ENCODE measurements at places on chromosomes 6 and 20. TPM values are rescaled to one million over a fixed set of nuclear protein-coding genes. Genes with fewer than 3 reads are reported as not detected.

The BCAS4 gene
- total RNA-seq = 1.1 TPM

GRCh38 chr6:149211046-149211571, 106.4 kb upstream of the TAB2 start:
- no peaks in the 10 kb centered on the region for H3K36me3 ChIP-seq
- no peak overlapping the region for H3K4me3 ChIP-seq
- no peaks in the 10 kb centered on the region for H3K4me1 ChIP-seq
- H3K27ac ChIP-seq = no peak overlapping the region

The CLVS2 gene
- total RNA-seq = 0.19 TPM

DNA sequence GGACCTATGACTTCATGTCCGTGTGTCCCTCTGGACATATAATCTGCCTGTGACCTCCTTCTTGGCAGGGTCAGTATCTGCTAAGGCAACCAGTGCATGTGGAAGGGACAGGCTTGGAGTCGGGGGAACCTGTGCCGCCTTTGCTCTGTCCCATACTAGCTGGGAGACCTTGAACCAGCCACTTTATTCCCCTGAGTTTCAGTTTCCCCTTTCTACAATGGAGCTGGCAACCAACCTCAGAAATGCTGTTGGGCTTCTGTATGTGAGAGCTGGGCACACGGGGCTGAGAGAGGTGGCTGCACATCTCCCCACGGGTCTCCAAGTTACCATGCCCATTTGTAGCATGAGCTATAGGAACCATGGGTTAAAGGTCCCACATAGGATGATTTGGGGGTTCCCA, 53.8 kb downstream of the CD40 start:
- H3K27me3 ChIP-seq = peaks cover 24% of the 10 kb centered on the region
- no peaks in the 10 kb centered on the region for H3K36me3 ChIP-seq
- H3K4me1 ChIP-seq = no peaks in the 10 kb centered on the region
- no peak overlapping the region for H3K4me3 ChIP-seq

GRCh38 chr6:37699887-37700619, 2.4 kb upstream of the MDGA1 start:
- H3K27ac ChIP-seq = no peak overlapping the region
- H3K36me3 ChIP-seq = no peaks in the 10 kb centered on the region
- H3K4me3 ChIP-seq = no peak overlapping the region
- peaks cover 7% of the 10 kb centered on the region for H3K4me1 ChIP-seq
- no peak for DNase-seq

- H3K4me3 ChIP-seq = no peak overlapping the region
- H3K27me3 ChIP-seq = no peaks in the 10 kb centered on the region
- no peaks in the 10 kb centered on the region for H3K4me1 ChIP-seq
- DNase-seq = no peak
Measured at GRCh38 chr6:131917318-131917717, 33.9 kb downstream of the CCN2 start.

- H3K36me3 ChIP-seq = no peaks in the 10 kb centered on the region
- H3K27me3 ChIP-seq = no peaks in the 10 kb centered on the region
- no peak for DNase-seq
- H3K4me3 ChIP-seq = no peak overlapping the region
- H3K4me1 ChIP-seq = no peaks in the 10 kb centered on the region
Measured at GRCh38 chr6:90656325-90656724, 69.5 kb upstream of the MAP3K7 start.

DNA sequence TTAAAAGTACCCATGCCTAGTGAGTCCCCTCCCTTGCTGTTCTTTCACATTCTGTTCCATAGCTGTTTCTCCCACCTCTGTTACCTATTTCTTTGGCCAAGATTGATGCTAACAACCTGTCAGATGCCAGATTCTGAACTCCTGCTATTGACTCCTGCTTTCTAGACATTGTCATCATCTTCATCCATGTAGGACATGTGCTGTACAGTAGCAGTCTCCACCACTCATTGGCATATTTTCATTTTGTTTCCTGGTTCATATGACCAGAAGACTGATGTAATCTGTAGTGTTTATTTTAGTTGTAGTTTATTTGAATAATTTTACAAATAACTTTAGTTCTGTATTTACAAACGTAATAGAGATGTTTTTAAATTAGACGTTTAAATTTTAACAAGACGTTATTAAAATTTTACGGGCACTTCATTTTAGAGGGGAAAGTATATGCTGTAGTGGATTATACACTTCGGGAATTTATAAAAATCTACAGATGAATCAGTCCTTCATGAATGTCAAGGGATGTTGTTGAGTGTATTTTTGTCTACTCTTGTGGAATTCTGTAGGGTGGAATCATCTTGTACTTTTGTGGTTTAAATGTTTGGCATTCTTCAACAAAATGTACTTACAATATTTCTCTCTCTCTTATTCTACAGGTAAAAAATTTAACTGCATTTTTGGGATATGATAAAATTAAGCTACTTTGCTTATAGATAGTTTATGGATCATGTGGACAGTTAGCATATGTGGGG, 34.1 kb downstream of the TRMT11 start:
- H3K27me3 ChIP-seq = no peaks in the 10 kb centered on the region
- no peak overlapping the region for H3K27ac ChIP-seq
- H3K36me3 ChIP-seq = no peaks in the 10 kb centered on the region
- no peak overlapping the region for H3K4me3 ChIP-seq

The CGA gene
- total RNA-seq = not detected

The BACH2 gene
- total RNA-seq = 1.2 TPM

DNA sequence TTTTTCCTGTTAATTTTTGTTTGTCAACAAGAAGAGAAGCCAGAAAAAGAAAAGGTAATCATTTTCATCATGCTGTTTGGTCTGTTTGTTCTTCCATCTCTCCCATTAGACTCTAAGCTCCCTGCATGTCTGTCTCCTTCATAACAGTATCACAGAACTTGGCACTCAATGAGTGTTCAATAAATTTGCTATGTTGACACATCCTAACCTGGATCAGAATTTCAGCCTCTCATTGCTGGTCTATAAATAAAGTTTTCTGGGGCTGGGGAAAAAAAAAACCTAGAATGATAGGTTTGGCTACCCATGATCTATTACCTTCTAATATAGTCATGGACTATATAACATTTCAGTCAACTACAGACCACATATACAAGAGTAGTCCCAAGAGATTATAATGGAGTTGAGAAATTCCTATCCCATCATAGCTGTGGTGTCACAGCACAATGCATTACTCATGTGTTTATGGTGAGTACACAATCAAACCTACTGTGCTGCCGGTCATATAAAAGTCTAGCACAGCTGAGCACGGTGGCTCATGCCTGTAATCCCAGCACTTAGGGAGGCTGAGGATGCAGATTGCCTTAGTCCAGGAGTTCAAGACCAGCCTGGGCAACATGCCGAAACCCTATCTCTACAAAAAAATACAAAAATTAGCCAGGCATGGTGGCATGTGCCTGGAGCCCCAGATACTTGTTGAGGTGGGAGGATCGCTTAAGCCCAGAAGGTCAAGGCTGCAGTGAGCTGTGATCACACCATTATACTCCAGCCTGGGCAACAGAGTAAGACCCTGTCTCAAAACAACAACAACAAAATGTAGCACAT, 5.9 kb downstream of the NUDT3 start:
- DNase-seq = no peak
- no peaks in the 10 kb centered on the region for H3K4me1 ChIP-seq
- no peaks in the 10 kb centered on the region for H3K36me3 ChIP-seq
- H3K27me3 ChIP-seq = no peaks in the 10 kb centered on the region
- H3K4me3 ChIP-seq = no peak overlapping the region

DNA sequence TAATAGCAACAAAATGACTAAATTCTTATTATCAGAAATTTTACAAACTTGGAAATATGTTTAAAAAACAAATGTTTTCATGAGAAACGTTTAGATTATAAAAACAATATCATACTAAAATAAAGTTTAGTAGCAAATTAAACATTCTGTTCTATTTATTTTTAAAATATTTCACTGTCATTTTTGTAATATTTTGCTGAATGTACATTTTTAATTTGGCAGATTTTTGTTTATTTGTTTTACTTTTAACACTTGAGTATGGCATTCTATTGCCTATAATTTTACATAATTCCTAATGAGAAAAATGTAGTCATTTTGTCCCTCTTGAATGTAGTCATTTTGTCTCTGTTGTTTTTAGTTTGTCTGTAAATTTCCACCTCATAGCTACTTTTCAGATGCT, 1400.2 kb downstream of the GRIK2 start:
- no peaks in the 10 kb centered on the region for H3K4me1 ChIP-seq
- no peak overlapping the region for H3K4me3 ChIP-seq
- no peaks in the 10 kb centered on the region for H3K36me3 ChIP-seq
- H3K27ac ChIP-seq = no peak overlapping the region
- no peak for DNase-seq

GRCh38 chr6:124200661-124201060, 397.0 kb downstream of the NKAIN2 start:
- no peak overlapping the region for H3K27ac ChIP-seq
- H3K4me3 ChIP-seq = no peak overlapping the region
- no peaks in the 10 kb centered on the region for H3K36me3 ChIP-seq
- no peaks in the 10 kb centered on the region for H3K4me1 ChIP-seq
- no peak for DNase-seq

- H3K27me3 ChIP-seq = no peaks in the 10 kb centered on the region
- no peak for DNase-seq
- no peak overlapping the region for H3K4me3 ChIP-seq
- no peaks in the 10 kb centered on the region for H3K36me3 ChIP-seq
Measured at GRCh38 chr6:12977206-12977605, 260.6 kb downstream of the PHACTR1 start.

- H3K27me3 ChIP-seq = no peaks in the 10 kb centered on the region
- no peaks in the 10 kb centered on the region for H3K4me1 ChIP-seq
- no peak for DNase-seq
- H3K27ac ChIP-seq = no peak overlapping the region
Measured at GRCh38 chr6:88750936-88751335, 212.5 kb downstream of the RNGTT start.

- H3K4me3 ChIP-seq = no peak overlapping the region
- no peak for DNase-seq
- H3K4me1 ChIP-seq = no peaks in the 10 kb centered on the region
- no peaks in the 10 kb centered on the region for H3K27me3 ChIP-seq
- no peak overlapping the region for H3K27ac ChIP-seq
Measured at GRCh38 chr6:34233867-34234266, 2.8 kb upstream of the HMGA1 start.

DNA sequence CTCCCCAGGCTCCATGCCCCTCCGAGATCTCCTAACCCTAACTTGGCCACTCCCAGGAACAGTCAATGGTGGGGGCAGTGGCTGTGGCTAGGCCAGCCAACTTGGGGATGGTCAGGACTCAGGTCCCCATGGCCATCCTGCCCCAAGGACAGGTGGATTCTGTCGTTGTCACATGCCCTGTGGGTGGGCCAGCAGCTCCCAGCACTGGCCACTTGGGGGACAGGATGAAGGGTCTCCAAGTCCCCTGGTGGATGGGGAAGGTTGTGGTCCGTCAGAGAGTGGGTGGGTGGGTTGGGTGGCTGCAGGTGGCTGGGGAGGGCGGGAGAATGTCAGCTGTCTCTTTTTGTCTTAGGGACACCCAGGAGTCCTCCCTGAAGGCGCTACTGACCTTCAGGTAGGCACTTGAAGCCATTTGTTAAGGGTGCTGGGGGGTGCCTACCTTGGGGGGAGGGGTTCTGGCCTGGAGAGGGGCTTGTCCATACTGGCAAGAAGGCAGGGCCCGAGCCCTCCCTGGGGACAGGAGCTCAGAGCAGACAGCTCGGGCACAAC, 5.5 kb downstream of the COL9A3 start:
- no peak overlapping the region for H3K27ac ChIP-seq
- no peak overlapping the region for H3K4me3 ChIP-seq
- H3K36me3 ChIP-seq = no peaks in the 10 kb centered on the region

The HLA-DQB2 gene
- total RNA-seq = 0.40 TPM

GRCh38 chr6:41467061-41467460, 79.1 kb upstream of the FOXP4 start:
- H3K27ac ChIP-seq = no peak overlapping the region
- H3K4me3 ChIP-seq = no peak overlapping the region
- peaks cover 20% of the 10 kb centered on the region for H3K27me3 ChIP-seq
- H3K4me1 ChIP-seq = peaks cover 4% of the 10 kb centered on the region
- H3K36me3 ChIP-seq = no peaks in the 10 kb centered on the region

GRCh38 chr20:25706793-25707192, 10.1 kb upstream of the ZNF337 start:
- no peak for DNase-seq
- H3K27me3 ChIP-seq = no peaks in the 10 kb centered on the region
- no peak overlapping the region for H3K4me3 ChIP-seq
- no peaks in the 10 kb centered on the region for H3K4me1 ChIP-seq

DNA sequence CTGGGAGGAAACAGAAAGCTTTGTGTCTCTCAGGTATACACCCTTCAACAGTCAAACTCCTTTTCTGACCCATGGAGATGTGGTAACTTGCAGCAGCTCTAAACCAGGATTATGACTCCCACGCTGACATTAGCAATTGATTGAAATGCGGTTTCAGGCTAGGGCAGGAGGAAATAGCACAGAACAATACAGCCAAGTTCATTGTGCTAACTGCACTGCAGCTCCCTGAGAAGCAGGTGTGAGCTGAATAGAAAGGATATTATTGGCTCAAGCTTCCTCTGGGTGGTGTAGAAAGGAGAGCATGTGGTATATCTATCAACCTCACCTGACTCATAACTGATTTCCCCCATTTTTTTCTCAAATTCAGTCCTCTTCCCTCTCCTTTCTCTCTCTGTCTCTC, 612.3 kb upstream of the BTBD3 start:
- no peaks in the 10 kb centered on the region for H3K36me3 ChIP-seq
- H3K4me3 ChIP-seq = no peak overlapping the region
- no peaks in the 10 kb centered on the region for H3K27me3 ChIP-seq
- no peak overlapping the region for H3K27ac ChIP-seq
- no peaks in the 10 kb centered on the region for H3K4me1 ChIP-seq

The HSPA1L gene
- total RNA-seq = 0.98 TPM

DNA sequence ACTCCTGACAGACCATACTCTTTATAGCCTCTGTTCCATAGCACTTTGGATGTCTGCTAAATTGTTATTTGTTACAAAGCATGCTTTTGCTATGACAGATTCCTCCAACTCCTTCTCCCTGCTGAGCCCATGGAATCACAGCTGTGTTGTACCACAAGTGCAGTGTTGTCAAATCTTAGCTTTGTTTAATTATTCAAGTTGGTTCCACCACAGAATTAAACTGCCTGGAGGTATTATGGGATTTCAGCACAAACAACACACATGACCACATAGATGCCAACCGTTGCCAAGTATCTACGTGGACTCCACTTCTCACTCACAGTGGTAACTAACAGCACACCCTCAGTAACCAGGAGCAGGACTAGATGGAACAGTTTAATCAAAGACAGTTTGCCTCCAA, 32.7 kb upstream of the MARCKS start:
- DNase-seq = no peak
- no peaks in the 10 kb centered on the region for H3K27me3 ChIP-seq
- H3K36me3 ChIP-seq = no peaks in the 10 kb centered on the region
- H3K4me1 ChIP-seq = peaks cover 9% of the 10 kb centered on the region
- H3K27ac ChIP-seq = peak overlapping the region; percentile 15

Measured in colonic mucosa (tissue), 4 donors.